ENCODE measurements at places on chromosomes 16 and 17.

- no peak for DNase-seq
Observed at GRCh38 chr16:13995194-13995593, 75.2 kb downstream of the ERCC4 start.

DNA sequence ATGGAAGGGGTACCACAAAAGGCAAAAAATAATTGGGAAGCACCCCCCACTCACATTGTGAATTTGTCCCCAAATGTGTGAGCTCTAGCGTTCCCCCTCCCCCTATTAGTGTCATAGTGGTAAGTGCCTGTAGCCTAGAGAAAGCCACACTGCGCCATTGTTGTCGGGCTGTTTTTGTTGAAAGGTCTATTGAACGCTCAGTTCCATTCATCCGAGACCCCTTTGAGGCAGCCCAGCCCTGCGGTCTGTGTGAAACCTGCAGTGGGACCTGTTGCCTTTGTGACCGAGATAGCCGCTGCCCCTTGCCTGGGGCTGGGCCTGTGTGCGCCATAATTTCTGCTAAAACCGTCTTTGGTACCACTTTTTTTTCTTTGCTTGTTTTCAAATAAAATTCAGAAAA, 3.0 kb downstream of the JPT2 start:
- no peak for DNase-seq

DNA sequence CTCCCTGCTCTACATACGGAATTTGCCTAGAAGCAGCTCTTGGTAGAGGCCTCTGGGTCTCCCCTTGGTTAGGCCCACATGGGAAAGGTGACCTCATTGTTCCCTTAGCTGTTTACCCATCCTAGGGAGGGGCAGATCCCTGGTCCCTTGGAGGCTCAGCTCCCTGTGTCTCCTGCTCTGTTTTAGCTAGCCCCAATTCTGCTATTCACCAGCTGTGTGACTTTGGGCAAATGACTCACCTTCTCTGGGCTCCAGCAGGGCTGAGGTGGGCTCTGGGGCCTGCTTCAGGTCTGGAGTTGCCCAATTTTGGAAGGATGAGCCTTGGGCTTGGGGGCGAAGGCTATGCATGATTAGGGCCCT, 3.9 kb downstream of the ABCC3 start:
- no peak for DNase-seq

DNA sequence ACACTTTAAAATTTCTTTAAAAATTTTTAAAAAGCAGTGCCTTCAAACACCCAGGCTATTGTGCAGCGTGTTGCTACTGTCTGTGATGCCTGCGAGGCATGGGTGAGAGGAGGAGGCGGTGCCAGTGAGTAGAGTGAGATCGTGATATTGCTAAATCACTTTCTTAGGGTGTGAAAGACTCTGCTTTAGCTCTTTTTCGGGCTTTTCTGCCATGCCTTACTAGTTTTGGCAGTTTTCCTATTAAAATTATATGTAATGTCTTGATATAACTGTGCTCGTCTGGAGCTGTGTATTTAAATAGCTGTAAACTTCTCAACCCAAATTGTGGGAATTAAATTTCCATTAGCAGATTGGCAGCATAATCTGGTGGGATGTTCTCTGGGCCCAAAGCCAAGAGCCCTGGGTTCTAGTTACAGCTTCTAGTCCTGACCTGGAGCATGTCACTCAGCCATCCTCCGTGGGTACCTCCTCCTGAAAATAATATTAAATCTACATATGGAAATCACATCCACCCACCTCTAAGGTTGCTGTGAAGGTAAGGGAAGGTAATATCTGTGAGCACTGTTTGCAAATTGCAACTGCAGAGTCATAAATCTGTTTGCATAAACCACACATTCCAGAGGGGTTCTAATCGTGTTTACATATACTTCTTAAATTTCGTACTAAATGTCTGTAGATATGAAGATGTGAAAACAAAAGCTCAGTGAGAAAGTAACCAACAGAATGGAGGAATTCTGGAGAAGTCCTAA, 264.3 kb upstream of the CACNG5 start:
- DNase-seq: no peak

GRCh38 chr17:18990331-18990730, 14.2 kb downstream of the FAM83G start:
- DNase-seq: no peak

- DNase-seq: peak; percentile 27
Observed at GRCh38 chr16:69554495-69554894, 11.3 kb upstream of the NFAT5 start.

DNA sequence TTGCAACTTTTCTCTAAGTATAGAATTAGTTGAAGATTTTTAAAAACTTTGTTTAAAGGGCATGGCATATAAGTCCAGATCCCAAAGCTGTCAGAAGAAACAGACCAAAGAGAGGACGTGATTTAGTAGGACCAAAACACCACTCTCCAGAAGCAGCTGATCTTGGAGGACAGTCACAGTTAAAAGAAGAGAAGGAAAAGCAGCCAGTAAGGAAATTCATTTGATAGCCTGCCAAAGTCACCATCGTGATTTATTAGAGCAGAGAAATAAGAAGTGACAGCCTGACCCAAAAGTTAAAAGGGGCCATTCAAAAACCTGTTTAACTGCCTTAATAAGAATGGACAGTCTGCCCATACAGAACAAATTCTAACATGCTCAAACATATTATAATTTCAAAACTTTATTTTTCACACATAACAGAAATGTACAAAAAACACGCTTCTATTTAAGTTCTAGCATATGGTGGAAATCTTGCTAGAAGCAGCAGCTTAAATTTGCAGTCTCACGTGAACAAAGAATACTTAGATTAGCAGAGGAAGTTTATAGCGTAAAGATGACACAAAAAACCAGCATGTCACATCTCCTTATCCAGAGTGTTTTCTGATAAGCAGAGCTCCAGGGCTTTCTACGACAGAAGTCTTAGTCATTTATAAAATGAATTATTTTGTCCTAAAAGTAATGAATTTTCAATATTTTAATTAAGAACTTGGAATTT, 37.2 kb downstream of the TXNDC11 start:
- no peak for DNase-seq

DNA sequence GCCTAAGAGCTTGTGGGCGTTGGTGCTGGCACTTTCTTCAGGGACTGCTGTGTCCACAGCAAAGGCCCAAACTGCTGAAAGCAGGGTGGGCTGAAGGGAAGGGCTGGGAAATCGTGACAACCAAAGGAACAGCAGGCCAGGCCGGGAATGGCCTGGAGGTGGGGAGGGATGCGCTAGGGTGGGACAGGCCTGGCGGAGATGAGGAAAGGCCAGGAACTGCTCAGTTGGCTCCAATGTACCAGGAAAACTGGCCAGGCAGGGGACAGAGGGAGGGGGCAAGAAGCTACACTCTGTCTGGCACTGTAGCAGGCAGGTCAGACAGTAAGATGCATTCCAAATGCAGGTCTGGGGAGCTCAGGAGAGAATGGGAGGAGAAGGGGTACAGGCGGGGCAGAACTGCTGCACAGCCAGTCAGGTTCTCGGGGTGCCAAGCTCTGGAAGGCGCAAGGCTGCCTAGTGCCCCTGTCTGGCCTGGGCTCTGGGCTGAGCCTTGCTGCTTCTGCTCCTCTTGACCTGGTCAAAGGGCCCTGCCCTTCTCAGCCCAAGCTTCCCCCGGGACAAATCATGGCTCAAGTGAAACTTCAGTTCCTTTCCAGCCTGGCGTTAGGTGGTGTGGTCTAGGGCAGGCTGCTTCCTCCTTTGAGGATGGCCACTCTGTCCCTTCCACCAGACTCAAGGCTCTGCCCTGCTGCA, 7.3 kb downstream of the PNMT start:
- DNase-seq: no peak

GRCh38 chr16:22174642-22175041, 12.3 kb downstream of the SDR42E2 start:
- no peak for DNase-seq

- DNase-seq: peak; percentile 54
Observed at GRCh38 chr16:68792465-68793324, 50.6 kb upstream of the TANGO6 start.

DNA sequence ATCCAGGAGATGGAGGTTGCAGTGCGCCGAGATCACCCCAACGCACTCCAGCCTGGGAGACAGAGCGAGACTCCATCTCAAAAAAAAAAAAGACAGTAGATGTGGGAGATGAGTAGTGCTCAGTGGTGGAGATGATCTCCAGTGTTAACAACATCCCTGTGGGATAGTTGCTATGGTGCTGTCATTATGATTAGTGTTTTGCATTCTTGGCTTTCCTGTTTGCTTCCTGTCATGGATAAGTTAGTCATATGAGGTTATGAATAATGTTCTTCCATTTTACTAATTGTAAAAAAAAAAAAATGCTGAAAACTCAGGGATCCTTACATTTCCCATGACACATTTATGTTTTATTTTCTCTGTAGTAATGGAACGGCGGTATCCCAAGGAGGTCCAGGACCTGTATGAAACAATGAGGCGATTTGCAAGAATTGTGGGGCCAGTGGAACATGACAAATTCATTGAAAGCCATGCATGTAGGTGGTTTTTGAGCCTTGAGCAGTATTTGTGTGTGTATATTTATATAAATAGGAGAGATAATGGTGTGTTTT, 24.5 kb upstream of the DUSP14 start:
- DNase-seq: peak; percentile 23

- DNase-seq: no peak
Observed at GRCh38 chr16:80996688-80997138, 10.0 kb downstream of the CMC2 start.

- no peak for DNase-seq
Observed at GRCh38 chr16:75558846-75559401, 2.9 kb upstream of the TMEM231 start.

DNA sequence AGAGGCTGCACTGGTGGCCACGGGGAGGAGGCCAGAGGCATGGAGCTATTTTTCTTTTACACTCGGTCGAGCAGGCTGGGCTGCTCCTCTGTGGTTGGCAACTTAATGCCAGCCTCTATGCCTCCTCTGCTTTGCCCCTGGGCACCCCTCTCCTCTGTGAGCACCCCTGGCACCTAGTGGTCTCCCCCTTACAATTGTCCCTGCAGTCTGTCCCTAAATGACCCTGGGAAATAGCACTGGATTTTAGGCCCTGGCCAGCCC, 27.0 kb downstream of the LRRC75A start:
- DNase-seq: no peak

- DNase-seq: peak; percentile 80
Observed at GRCh38 chr17:63682441-63682840, 17.5 kb downstream of the LIMD2 start.

DNA sequence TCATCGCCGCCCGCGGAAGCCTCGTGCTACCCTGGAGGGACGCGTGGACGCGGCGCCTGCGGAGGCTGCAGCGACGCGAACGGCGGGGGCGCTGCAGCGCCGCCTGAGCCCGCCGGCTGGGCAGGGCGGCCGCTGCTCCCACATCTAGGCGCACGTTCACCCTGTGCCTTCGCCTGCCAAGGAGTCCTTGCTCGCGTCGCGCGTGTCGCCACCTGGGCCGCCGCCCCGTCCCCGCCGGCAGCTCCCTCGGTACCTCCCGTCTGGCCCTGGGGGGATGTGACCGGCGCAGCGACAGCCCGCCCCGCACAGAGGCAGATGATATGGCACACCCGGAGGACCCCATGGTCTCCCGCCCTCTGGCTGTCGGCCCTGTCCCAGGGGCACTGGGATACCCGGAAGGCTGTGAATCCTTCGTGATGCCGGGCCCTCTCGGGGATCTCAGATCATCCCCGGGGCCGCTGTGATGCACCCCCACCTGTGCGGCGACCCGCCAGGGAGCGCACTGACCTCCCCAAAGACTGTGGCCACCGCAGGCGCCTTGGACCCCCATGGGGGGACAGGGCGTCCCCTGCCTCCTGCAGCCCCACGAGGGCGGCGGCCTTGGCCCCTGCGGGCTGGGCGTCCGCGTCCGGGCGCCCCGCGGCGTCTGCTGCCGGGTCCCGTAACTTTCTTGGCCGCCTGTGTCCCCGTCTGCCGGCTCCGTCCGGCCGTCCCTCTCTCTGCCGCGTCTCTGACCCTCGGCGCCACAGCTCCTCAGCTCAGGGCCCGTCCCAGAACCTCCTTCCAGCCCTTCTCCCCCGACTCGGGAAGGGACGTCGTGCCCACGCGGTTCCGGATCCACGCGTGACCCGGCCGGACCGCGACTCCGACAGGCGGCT, 689 bp upstream of the TBC1D24 start:
- peak; percentile 37 for DNase-seq

- peak; percentile 8 for DNase-seq
Observed at GRCh38 chr16:84839956-84840355, 20.2 kb downstream of the CRISPLD2 start.
